Retina (tissue), 1 donor: ENCODE measurements at places on chromosomes 5 and 9.

DNA sequence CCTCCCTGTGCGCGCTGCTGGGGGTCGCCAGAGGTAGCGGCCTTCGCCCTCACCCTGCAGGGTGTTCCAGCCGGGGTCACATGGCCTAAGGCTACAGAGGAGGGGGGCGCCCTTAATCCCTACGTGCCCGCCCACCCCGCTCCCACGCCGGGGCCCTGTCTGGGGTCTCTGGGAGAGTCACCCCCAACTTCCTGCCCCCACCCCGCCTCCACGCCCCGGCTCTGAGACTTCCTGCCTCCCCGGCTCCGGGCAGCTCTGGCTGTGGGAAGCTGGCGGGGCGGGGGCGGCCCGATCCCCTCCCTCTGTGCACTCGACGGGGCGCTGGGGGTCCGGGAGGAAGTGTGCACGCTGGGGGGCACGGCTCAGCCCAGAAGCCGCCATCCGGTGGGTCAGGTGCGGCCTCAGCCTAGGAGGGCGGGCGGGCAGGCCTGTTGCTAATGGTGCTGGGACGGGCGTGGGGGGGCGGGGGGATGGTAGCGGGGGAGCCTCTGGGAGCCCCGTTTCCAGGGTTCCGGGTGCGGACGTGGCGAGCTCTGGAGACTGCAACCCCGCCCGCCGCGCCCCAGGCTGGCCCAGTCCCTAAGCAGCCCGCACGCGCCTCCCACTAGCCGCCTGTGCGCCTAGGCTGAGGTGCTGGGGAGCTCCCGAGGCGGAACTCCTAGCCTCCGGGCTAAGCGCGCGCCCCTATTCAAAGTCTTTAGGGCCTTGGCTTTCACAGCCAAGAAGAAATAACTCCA is 61.6 kb downstream of the CXXC5 start:
- no peak for DNase-seq

DNA sequence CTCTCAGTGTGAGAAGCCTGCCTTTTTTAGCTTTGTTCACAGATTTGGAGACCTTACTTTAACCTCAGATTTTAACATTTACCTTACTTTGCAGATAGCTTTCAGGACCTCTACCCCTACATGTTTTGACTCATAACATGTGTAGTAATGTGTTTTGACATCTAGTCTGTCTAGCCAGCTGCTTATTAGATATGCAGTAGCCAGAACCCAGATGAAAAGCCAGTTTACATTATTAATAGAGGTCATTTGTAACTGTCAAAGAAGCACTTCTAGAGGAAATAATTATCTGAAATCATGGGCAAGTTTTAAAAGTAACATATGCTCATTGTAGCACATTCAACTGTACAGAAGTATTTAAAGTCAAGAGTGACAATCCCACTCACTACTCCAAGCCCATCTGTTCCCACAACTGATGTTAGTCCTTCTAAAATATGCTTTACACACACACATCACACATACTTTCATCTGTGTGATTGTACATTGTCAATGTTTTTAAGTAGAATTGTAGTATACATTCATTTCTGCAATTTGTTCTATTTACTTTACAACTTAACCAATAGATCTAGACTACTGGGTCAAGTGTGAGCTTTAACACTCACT is 71.8 kb upstream of the NIPAL4 start:
- DNase-seq, result no peak

- no peak for DNase-seq
Measured at GRCh38 chr5:68953231-68953874, 140.5 kb upstream of the SLC30A5 start.

GRCh38 chr9:6880626-6881025 is 122.9 kb downstream of the KDM4C start:
- DNase-seq, result no peak

DNA sequence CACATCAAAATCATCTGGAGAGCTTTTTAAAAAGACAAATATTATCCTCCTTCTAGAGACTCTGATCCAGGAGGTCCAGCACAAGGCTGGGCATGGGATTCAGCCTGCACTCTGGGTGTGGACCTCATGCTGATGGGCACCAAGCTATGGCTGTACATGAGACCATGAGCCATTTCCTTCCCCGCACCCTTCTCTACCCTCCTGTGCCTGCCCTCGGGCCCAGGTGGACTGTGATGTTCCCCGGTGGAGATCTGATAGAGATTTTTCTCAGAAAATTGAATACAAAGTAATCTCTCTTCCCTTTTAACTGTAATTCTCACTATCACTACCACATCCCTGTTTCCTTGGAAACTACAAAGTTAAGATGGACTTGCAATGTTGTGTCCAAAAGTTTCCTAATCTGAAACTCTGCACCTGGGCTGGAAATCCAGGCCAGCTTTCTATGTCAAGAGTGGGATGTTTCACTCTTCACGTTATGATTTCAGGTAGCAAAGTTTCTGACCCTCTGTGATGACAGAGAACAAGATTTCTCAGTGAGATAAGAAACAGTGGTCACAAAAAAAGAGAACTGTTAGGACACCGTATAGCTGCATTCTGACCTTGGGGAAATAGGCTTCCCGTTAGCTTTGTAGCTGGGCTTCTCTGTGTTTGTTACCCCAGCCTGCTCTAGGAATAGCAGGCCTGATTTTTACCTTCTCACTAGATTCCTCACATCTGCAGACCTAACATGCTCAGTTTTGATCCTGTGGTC is 11.5 kb downstream of the SFXN1 start:
- no peak for DNase-seq

DNA sequence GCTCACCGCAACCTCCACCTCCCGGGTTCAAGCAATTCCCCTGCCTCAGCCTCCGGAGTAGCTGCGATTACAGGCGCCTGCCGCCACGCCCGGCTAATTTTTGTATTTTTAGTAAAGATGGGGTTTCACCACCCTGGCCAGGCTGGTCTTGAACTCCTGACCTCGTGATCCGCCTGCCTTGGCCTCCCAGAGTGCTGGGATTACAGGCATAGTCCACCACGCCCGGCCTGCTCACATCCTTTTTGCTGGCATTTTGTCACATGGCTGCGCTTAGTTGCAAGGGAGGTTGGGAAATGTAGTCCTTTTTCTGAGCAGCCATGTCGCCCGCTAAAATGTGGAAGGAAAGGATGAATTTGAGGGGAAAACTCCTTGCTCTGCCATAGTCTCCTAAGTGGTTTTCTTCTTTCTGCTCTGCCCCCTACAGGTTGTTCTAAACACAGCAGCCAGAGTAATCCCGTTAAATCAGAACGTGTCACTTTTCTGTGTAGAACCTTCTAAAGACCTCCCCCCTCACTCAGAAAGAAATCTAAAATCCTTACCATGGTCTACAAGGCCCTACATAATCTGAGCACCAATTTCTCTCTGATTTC is 57.8 kb upstream of the HSPA9 start:
- DNase-seq, result peak; percentile 72

DNA sequence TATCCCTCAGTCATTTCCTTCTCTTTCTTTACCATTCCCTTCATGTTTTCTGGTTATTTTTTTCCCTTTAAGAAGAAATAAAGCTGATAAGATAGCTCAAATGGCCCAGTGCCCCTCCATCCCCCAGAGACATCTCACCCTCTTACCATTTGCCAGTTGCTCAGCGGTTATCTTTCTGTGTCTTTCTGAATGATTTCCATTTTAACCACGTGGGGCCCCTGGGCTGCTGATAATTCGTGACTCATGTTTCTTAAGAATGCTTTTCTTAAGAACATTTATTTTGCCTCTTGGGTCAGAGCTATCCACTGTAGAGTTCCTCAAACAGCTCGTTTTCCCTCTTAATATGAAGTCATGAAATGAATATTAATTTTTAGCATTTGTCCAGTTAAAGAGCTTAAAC is 147.8 kb downstream of the MAST4 start:
- no peak for DNase-seq

DNA sequence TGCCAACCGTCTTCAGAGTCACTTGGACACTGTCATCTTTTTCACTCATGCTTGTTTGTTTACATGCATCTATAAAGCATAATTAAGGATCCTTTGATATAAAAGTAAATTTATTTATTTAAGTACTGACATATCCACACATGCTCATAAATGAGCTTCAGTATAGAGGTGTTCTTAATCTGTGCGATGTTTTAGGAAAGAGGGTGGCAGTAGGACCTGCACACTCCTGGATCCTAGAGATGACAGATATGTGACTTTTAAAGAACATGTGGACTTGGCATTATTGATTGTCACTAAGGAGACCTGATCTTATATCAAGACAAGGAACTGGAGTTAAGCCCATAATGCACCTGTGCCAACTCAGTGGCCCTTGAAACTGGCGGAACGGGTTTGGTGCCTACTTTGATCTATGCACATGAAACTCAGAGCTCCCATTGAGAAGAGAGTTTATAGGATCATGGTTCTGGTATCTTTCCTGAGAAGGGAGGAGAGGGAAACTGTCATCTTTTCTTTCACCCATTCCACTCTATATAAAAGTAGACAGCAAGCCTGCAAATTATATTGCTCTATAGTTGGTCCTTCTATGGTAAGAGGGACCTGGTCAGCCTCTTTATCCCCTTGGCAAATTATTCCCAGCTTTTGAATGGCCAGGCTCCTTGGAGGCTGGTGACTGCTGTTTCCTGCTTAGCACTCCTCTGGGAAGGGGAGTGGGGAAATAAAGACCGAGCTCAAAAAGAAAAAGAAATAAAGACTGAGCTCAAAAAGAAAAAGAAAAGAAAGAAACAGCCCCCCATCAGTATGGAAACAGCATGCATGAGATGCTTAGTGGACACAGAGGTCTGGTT is 57.8 kb upstream of the LIFR start:
- no peak for DNase-seq

DNA sequence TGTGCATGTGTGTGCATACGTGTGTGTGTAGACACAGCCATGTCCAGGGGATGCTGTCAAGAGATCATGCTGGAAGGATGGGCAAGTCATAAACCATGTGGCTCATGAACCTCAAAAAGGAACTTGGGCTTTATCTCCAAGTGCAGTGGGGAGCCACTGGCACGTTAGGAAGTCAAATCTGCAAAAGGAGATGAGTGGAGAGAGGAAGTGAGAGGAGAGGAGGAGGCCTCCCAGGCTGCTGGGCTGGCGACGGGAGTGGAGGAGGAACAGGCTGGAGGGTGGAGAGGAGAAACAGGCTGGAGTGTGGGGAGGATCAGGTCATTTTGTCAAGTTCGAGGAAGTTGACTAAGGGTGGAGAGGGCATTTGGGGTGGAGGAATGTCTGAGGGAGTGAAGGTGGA is 29.2 kb upstream of the TIFAB start:
- DNase-seq, result no peak

DNA sequence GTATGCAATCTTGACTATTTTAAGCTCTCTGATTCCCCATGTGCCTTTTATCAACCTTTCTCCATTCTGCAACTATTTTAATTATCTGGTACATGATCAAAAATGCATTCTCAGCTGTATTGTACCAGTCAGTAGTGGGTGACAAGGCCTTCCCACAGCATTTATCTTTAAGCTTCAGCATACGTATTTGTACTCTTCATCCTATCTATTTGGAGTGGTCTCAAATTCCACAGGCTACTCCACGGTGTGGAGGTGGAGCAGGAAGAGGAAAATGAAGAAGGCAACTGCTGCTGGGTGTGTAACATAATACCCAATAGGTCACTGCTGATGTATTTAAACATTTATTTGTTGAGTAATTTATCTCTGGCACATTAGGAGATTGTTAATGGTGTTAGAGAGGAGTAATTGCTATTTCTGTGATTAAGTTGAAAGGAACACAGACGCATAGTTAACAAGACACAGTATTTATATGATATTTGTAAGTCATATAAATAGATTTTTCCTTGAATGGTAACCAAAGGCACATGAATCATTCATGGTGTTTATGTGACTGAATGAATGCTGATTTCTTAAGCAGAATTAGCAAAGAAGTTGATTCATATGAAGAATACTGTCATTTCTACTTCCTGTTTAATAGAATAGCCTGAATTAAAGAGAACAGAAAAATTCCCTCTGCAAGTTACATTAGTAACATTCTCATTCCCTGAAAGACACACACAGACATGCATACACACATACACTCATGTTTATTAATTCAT is 153.8 kb upstream of the NR3C1 start:
- DNase-seq, result no peak

DNA sequence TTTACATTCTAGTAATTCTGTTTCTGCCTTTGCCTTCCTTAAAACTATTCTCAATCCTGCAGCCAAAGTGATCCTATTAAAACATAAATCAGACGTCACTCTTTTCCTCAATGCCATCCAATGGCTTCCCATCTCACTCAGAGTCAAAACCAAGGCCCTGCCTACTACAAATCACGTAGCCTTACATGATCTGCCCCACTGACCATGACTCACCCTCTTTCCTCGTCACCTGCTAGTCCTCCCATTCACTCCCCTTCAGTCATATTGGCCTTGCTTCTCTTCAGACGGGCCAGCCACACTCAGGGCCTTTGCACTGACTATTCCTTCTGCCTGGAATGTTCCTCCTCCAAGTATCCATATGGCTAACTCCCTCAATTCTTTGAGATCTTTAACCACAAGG is 39.0 kb upstream of the DMXL1 start:
- no peak for DNase-seq

- no peak for DNase-seq
Measured at GRCh38 chr5:118863345-118863744, 125.0 kb downstream of the DTWD2 start.

GRCh38 chr5:111668477-111669414 is 88.2 kb downstream of the NREP start:
- peak; percentile 35 for DNase-seq

GRCh38 chr9:133570691-133571080 is 36.2 kb downstream of the ADAMTSL2 start:
- no peak for DNase-seq

DNA sequence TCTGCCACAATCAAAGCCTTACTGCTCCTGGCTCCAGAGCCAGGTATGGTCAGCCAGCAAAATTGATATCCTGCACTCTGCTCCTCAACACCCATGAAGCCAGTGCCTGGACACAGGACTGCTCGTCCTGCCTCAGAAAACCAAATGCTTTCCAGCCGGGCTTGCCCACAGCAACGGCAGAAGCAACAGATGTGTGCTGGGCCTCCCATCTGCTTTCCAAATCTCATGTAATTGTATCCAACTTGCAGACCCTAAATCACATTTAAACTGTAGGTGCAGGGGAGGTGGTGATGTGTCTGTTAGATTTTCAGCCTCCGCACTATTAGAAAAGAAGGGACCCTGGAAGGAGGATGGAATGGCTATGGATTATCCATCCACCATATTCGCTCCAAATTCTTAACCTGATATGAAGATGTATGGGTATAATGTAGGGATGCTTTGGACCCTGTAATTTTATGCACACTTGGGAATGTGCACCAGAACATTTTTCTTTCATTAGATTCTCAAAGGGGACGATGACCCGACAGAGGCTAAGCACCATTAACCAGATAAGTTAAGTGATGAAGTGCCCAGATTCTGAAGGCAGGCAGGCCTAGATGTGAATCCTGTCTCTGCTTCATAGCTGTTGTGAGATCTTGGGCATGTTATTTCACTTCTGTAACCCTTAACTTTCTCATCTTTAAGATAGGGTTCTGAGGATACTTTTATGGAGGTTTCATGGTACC is 58.2 kb downstream of the EXOSC2 start:
- DNase-seq, result no peak

GRCh38 chr5:137032929-137033328 is 466.2 kb downstream of the SPOCK1 start:
- no peak for DNase-seq

GRCh38 chr5:44795496-44795895 is 13.3 kb upstream of the MRPS30 start:
- no peak for DNase-seq
